ENCODE measurements at places on chromosomes 4 and X. TPM values are rescaled to one million over a fixed set of nuclear protein-coding genes. Genes with fewer than 3 reads are reported as not detected.

DNA sequence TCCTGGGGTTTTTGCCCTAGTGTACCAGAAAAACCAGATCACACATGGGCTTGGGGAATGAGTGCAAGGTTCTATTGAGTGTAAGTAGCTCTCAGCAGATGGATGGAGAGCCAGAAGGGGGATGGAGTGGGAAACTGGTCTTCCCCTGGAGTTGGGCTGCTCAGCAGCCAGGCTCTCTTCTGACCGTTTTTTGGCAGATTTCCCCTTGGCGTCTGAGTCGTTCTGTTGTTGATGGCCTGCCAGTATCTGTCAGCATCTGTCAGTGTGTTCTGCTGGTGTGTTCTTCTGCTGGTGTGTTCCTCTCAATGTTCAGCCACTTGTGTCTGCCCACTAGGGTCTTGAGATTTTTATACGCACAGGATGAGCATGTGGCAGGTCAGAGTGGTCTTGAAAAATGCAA, 633.9 kb upstream of the CPEB2 start:
- no peaks in the 10 kb centered on the region for H3K4me1 ChIP-seq
- H3K36me3 ChIP-seq: no peaks in the 10 kb centered on the region
- H3K27ac ChIP-seq: no peak overlapping the region
- no peak overlapping the region for H3K4me3 ChIP-seq

DNA sequence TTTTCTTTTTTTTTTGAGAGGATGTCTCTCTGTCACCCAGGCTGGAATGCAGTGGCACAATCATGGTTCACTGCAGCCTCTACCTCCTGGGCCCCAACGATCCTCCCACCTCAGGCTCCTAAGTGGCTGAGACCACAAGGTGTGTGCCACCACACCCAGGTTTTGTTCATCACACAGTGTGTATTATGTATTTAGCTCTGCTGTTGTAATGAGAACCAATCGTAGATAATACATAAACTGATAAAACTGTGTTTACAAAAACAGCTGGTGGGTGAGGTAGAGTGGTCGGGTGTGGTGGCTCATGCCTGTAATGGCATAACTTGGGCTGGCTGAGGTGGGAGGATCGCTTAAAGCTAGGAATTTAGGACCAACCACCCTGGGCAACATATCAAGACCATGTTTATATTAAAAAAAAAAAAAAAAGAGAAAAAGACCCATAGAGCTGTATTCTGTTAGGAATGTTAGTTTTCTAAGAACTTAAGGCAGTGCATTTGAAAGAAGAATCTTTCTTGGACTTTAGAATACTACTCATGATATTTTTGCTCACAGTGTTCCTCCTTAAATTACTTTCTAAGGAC, 34.9 kb downstream of the POLR2B start:
- DNase-seq: no peak
- H3K27ac ChIP-seq: no peak overlapping the region
- H3K4me1 ChIP-seq: no peaks in the 10 kb centered on the region
- H3K36me3 ChIP-seq: peaks cover 36% of the 10 kb centered on the region
- H3K27me3 ChIP-seq: no peaks in the 10 kb centered on the region

- no peaks in the 10 kb centered on the region for H3K27me3 ChIP-seq
- H3K27ac ChIP-seq: no peak overlapping the region
- no peak for DNase-seq
- H3K4me1 ChIP-seq: no peaks in the 10 kb centered on the region
- H3K36me3 ChIP-seq: no peaks in the 10 kb centered on the region
- H3K4me3 ChIP-seq: no peak overlapping the region
Measured at GRCh38 chr4:166169111-166169510, 296.1 kb downstream of the TLL1 start.

The LRRC66 gene
- 0.25 TPM for total RNA-seq

DNA sequence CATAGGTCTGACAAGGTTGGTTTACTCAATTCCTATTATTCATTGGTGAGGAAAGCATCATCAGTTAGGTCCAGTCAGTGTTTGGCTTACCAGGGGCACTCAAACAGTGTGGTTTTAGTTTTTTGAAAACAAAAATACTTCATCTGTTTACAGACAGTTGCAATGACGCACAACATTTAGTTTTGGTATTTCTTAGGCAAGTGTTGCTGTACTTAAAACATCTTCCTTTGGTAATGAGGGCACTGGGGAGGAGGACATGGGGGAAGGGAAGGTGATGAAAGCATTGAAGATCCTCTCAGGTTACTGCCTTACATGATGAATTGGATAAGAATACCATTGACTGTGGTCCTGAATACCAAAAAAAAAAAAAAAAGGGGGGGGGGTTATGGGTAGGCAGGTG, 93.7 kb upstream of the MAOA start:
- no peak overlapping the region for H3K27ac ChIP-seq
- no peaks in the 10 kb centered on the region for H3K27me3 ChIP-seq
- DNase-seq: no peak
- no peaks in the 10 kb centered on the region for H3K4me1 ChIP-seq

- no peak overlapping the region for H3K4me3 ChIP-seq
- H3K36me3 ChIP-seq: peaks cover 3% of the 10 kb centered on the region
- no peak overlapping the region for H3K27ac ChIP-seq
- H3K4me1 ChIP-seq: peaks cover 3% of the 10 kb centered on the region
- no peaks in the 10 kb centered on the region for H3K27me3 ChIP-seq
Measured at GRCh38 chr4:40134206-40134917, 62.5 kb upstream of the RHOH start.

DNA sequence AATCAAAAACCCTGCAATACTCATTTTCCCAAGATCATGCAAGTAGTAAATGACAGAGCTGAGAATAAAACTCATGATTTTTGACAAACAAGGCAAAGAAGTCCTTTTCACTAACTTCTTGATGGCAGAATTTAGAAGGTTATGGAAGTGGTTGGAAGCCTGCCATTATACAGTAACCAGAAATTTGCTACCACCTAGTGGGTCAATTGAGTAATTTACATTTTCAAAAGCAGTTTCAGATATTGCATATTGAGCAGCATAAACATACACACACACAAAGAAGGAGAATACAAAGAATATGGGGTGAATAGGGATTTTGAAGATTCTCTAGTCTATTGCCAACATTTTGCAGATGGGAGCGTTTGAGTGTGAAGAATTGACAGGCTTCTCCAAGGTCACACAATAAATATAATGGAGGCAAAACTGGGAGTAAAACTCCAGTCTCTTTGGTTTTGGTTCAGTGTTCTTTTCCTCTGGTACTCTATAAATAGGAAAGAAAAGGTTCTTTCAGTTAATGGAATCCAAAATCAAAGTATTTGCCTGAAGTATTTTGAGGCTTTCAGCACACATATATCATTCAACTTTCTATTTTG, 70.2 kb downstream of the GC start:
- H3K36me3 ChIP-seq: no peaks in the 10 kb centered on the region
- no peaks in the 10 kb centered on the region for H3K27me3 ChIP-seq
- no peak overlapping the region for H3K27ac ChIP-seq
- peaks cover 4% of the 10 kb centered on the region for H3K4me1 ChIP-seq

DNA sequence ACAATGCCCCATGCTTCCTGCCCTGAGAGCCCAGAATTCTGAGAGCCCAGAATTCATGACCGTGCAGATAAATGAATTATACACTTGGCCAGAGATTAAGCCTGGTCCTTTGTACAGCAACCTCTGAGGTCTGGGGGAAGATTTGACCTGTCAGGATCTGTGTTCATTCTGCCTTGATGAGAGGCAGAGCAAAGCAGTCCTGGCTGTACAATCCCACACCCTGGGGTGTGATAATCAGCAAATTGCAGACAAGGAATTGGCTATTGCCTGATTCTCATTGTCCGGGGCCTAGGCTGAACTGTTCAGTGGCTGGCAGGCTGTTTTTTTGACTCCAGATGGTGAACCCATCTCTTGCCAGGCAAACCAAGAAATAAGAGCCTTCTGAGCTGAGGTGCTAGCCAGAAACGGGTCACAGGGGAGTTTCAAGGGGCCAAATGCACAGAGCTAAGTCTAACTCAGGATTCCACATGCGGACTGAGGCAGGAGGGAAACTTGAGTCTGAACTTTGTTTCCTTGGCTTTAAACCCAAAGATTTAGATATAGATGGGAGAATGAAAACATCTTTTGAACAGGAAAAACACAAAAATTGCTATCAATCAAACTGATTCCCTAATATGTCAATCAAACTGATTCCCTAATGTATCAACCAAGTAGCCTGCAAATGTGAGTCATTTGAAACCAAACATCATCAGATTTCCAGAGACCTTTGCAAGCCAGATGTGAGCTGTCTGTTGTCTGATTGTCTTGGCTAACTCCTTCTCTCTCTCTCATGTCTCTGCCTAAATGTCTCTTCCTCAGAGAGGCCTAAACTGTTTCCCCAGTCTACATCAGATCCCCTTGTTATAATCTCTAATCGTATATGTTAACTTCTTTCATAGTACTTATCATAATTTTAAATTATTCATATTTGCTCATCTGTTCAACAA, 159.3 kb downstream of the ATG4A start:
- DNase-seq: no peak
- no peak overlapping the region for H3K27ac ChIP-seq
- H3K4me1 ChIP-seq: no peaks in the 10 kb centered on the region
- no peaks in the 10 kb centered on the region for H3K36me3 ChIP-seq
- no peaks in the 10 kb centered on the region for H3K27me3 ChIP-seq
- no peak overlapping the region for H3K4me3 ChIP-seq

The PTPN13 gene
- total RNA-seq: 1.9 TPM

DNA sequence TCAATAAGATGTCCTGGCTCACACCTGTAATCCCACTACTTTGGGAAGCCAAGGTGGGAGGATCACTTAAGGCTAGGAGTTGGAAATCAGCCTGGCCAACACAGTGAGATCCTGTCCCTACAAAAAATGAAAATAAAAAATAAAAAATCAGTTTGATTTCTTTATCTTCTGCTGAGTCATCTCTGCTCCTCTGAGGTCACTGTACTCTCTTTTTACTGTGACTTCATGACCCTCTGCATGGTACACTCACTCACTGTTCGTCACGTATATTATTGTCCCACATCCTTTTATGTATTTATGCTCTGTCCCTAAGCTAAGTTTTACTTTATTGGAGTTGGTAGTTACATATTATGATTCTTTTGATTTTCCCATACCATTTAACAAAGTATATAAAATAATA, 333.3 kb downstream of the PCDH7 start:
- H3K27me3 ChIP-seq: no peaks in the 10 kb centered on the region
- DNase-seq: no peak
- H3K27ac ChIP-seq: no peak overlapping the region

The HEPH gene
- total RNA-seq: 2.5 TPM

The FAM9C gene
- total RNA-seq: not detected

- no peaks in the 10 kb centered on the region for H3K36me3 ChIP-seq
- H3K4me1 ChIP-seq: no peaks in the 10 kb centered on the region
- H3K27ac ChIP-seq: no peak overlapping the region
- no peaks in the 10 kb centered on the region for H3K27me3 ChIP-seq
- H3K4me3 ChIP-seq: no peak overlapping the region
Measured at GRCh38 chr4:113675731-113676697, 85.5 kb downstream of the CAMK2D start.

GRCh38 chr4:19030048-19030447, 1008.5 kb upstream of the LCORL start:
- no peak overlapping the region for H3K4me3 ChIP-seq
- H3K36me3 ChIP-seq: no peaks in the 10 kb centered on the region
- H3K4me1 ChIP-seq: no peaks in the 10 kb centered on the region
- DNase-seq: no peak
- H3K27me3 ChIP-seq: no peaks in the 10 kb centered on the region

Data from liver (tissue), 10 donors.